ENCODE measurements at places on chromosomes 16 and 17. TPM values are rescaled to one million over a fixed set of nuclear protein-coding genes. Genes with fewer than 3 reads are reported as not detected.

DNA sequence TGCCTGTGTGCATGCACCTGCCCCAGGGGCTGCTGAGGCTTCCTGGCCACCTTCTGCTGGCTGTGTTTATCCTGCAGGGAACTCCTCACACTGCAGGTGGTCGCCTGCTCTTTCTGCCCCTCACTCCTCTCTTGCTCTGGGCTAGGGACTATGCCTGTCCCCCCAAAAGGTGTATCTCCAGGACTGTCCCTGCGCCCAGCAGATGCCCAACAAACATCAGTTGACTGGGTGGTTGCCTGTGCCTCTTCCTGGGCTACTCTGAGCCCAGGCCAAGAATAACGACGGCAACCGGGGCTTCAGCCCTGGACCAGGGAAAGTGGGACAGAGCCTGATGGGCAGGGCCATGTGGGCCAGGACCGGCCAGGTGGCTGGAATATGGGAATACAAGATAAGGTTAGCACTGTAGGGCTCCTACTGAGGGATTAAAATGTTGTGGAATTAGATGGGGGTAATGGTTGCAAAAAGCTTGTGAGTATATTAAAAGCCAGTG is 55.4 kb downstream of the VAC14 start:
- DNase-seq: no peak

DNA sequence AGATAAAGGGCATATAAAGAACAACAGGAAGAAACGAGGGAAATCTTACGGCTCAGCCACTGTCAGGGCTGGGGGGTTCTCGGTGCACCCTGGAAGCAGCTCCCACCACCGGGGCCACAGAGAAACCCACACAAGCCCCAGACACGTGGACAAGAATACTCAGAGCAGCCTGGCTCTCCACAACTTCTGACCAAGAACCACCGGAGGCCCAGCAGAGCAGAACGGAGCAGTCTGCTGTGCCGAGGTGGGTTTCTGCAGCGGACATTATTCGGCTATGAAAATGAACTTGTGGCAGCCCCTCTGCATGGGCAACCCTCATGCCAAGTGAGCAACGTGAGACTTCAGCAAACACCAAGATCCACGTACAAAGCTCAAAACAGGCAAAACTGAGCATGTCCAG is 6.8 kb downstream of the DNASE1 start:
- no peak for DNase-seq

DNA sequence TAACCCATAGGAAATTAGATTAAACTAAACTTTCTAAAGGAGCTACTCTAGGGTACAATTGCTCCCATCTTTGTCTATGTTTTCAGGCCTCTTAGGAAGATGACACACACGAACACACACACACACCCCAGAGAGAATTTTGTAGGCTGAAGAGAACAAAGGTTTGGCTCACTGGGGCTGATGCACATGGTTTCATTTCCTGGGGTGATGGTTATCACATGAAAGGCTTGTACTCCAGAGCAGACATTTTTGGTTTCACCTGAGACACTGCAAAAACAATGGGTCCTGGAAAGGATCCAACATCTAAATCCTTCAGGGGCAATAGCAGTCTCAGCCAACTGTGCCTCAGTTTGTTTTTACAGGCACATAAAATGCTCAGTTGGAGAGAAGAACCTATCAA is 62.8 kb downstream of the GRB7 start:
- no peak for DNase-seq

GRCh38 chr17:66567234-66568170 is 265.1 kb downstream of the PRKCA start:
- DNase-seq: peak; percentile 89

DNA sequence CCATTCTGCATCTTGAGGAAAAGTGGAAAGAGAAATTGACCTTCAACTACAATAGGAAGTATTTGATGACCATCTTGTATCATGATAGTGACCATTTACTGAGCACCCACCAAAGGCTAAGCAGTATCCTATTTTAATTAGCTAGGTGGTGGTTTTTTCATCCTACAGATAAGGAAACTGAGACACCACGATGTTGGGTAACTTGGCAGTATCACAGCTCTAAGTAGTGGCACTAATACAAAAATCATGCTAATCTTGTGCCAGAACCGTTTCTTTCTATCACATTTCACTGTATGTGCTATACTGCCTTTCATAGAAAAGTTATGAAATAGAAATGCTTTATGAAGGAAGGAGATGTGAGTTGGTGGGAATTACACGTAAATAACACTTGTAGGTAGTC is 2.3 kb downstream of the EVI2B start:
- no peak for DNase-seq

- DNase-seq: no peak
These were observed 216.7 kb downstream of the C16orf95 start for GRCh38 chr16:87100306-87101058.

DNA sequence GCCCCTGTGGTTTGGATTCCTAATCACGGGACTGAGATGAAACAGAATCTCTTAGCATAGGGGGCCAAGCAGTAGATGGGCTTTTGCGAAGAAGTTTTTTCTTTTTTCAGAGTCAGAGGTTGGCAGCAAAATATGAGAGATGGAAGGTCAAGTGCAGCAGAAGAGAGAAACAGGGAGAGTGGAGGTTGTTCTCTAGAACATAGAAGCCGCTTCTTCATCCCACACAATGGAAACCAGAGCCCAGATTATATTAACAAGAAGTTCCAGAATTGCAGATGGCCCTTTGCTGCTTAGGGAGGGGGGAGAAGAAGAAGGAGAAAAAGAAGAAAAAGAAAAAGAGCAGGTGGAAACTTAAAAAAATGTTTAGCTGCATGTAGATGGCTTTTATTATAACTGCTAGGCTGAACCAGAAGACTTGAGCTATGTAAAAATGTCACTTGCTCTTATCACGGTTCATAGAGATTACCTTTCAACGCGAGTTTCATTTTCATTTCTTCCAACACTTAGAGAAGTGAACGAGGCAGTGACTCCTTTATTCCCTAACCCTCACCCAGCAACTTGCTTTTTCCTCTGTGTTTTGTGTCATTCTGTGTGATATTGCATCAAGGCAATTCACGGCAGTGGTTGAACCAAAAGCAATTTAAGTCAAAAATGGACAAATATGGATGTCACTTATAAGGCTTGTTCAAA is 737.5 kb downstream of the WWOX start:
- DNase-seq: no peak

- DNase-seq: no peak
These were observed 1.4 kb upstream of the HS3ST3B1 start for GRCh38 chr17:14299280-14300141.

GRCh38 chr17:72387969-72388368 is 267.1 kb downstream of the SOX9 start:
- DNase-seq: no peak

DNA sequence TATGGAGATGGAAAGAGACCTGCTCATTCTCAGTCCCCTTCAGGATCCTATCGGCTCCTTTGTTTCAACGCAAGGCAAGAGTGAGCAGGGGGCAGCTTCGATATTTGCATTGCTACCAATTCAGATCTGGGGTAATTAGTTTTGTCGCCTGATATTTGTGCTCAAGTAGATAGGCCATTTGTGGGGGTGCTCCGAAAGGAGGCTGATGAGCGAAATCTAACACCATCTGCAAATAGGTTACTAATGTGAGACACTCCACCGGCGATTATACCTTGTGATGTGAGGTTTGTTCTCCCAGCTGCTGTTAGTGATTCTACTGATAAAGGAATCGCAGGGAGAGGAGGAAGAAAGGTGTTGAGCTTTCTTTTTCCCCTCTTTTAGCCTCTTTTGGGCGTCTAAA is 31.5 kb downstream of the WSCD1 start:
- DNase-seq: no peak

- no peak for DNase-seq
These were observed 843 bp downstream of the ZNF174 start for GRCh38 chr16:3401719-3402397.

DNA sequence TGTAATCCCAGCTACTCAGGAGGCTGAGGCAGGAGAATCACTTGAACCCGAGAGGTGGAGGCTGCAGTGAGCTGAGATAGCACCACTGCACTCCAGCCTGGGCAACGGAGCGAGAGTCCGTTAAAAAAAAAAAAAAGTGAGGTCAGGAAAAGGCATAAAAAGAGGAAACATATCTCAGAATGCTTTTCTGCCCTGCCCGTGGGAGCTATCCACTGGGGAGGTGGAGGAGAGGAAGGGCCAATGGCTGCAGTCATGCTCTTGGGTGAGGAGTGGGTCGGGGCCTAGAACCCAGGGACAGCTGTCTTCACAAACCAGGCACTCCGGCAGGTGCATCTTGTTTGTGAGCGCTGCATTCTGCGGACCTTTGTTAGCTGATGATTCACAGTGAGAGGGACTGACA is 60.0 kb upstream of the CDC42EP4 start:
- DNase-seq: no peak

DNA sequence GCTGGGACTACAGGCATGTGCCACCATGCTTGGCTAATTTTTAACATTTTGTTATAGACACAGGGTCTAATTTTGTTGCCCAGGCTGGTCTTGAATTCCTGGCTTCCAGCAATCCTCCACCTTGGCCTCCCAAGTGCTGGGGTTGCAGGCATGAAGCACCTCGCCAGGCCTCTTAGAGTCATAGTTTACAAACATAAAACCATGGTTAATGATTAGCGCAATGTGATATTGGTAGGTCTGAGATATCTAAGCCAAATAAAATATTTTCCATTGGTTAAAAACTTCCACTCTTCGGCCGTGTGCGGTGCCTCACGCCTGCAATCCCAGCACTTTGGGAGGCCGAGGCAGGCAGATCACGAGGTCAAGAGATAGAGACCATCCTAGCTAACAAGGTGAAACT is 16.6 kb downstream of the TXNDC11 start:
- DNase-seq: peak; percentile 41

LRRC37A gene
- 10.6 TPM for polyA plus RNA-seq

TLCD1 gene
- 8.5 TPM for polyA plus RNA-seq

CALB2 gene
- polyA plus RNA-seq: not detected

WSCD1 gene
- 5.1 TPM for polyA plus RNA-seq

Data from left lung (tissue), 14 donors.